ENCODE measurements at places on chromosomes 2 and 18.

DNA sequence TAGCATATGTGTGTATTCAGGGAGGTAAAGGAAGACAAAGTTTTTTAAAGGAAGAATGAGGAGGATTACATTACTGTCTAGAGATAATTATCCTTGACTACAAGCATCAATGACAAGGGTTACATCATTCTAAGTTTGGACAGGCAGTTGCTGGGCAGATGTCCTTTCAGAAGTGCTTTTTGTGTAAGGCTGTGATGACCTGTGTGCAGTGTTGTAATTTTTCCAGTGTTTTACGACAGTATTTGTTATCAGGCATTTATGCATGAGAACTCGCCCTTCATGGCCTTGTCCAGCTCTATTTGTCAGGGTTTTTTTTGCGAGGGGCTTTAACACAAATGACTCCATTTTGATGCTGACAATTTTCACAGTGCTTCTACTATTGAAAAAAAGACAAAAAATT lies 658.3 kb upstream of the NXPH2 start:
- DNase-seq = no peak

GRCh38 chr2:23788100-23788499 lies 138.8 kb downstream of the ATAD2B start:
- no peak for DNase-seq

- DNase-seq = no peak
Measured at GRCh38 chr2:7117076-7117475, 199.9 kb downstream of the RNF144A start.

GRCh38 chr2:145038041-145038525 lies 518.2 kb upstream of the ZEB2 start:
- DNase-seq = no peak

DNA sequence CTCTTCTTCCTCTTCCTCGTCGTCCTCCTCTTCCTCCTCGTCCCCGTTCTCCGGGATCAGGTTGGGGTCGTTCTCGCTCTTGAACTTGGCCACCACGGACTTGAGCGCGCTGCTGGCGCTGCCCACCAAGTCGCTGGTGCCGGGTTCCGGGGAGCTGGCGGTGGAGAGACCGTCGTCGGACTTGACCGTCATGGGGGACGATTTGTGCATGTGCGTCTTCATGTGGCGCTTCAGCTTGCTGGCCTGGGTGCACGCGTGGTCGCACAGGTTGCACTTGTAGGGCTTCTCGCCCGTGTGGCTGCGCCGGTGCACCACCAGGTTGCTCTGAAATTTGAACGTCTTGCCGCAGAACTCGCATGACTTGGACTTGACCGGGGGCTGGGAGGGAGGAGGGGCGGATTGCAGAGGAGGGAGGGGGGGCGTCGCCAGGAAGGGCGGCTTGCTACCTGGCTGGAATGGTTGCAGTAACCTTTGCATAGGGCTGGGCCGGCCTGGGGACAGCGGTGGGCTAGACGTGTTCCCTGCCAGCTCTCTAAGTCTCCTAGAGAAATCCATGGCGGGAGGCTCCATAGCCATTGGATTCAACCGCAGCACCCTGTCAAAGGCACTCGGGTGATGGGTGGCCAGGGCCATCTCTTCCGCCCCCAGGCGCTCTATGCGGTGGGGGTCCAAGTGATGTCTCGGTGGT lies 91.9 kb downstream of the BCL11A start:
- DNase-seq = no peak

DNA sequence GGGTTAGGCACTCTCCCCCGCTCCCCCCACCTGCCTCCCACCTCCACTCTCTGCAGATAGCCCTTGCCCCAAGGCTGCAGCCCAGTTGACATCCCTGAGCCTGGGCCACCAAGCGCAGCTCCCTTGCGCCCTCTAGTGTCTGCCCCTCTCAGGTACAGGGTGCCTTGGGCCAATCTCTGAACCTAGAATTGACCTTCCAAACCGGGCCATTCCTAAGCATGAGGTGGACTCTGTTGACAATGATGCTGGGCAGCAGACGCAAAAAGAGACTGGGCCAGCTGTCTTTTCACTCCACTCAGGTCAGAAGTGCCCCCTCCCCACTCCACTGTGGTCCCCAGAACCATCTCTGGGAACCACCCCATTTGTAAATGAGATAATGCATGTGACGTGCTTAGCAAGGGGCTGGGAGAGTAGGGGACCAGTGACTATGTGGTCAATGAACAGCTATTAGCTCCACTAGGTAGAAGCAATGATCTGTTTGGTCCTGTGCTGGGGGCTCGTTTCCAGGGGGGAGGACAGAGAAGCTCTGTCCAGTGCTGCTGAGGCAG lies 43.3 kb upstream of the PLB1 start:
- peak; percentile 62 for DNase-seq

DNA sequence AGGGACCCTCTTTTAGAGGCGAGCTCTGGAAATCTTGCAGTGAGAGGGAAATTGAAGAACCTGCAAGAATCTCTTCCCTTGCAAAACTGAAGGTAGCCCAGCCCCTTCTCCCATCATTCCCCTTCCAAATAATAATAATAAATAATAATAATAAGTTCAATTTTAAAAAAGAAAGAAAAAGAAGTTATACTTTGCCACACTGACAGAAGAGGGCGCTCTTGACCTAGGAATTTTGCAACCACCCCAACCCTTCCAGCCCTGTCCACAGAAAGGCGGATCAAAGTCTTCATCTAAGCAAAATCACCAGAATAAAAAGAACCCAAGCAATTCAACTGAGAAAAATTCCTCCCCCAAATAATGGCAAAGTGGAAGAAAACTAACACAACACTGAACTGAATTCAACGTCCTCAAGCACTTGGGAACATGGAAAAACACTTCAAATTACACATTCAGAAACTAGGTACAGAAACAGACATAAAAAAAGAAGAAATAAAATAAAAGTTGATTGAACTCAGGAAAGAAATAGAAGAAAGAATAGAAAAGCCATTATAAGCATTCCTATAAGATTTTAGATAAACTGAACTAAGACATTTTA lies 98.9 kb upstream of the GLS start:
- peak; percentile 17 for DNase-seq

DNA sequence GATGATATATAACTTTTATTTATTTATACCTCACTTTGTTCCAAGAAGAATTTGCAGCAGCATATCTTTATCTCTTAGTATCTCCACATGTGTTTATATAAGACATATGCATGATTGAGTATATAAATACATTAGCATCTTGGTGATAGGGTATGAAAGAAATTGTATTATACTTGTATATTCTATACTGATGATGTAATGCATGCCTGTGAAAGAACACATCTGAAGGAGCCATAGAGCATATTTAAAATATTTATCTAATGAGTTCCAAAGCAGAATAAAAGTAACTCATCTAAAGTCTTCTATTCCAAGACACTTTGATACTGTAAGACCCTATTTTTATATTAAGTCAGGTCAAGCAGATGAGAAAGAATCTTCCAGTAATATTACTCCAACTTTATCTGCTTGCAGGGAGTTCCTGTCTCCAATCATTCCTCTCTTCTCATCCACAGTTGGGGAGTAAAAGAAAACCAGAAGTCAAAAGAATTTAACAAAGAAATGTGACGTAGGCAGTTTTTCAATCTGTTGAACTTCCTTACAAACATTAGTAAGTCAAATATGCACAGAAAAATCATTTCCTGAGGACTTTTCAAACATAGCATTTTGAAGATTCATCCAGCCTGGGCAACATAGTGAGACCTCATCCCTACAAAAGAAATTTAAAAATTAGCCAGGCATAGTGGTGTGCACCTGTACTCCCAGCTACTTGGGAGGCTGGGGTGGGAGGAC lies 76.7 kb downstream of the DTNB start:
- no peak for DNase-seq

GRCh38 chr18:63590373-63590772 lies 3.2 kb downstream of the SERPINB13 start:
- DNase-seq = no peak

DNA sequence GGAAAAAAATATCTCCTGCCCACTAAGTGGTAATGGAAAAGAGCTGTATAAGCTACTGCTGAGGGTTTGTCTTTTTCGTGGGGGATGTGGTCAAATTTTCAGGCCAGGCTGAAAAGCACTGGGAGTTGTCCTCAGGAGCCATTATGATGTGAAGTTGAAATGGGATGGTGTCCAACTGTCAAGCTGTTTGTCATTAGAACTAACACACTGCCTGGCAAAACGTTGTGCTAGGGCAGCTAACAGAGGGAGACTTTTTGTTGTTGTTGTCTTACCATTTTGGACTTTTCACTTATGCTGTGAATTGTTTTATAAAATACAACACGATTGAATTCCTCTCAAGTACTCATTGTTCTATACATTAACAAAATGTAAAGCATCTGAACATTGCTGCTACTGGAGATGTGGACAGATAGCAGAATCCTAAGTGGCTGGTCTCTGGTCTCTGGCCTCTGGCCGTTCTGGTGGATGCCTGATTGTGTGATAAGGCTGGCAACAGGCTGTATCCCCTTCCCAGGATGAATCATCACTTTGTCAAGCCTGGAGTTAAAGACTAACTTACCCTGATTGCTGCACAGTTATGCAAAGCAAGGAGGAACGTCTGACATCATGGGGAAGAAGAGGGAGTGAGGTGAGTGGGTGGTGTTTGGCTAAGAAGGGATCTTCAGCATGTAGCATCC lies 2.3 kb downstream of the MYO1B start:
- DNase-seq = no peak

- no peak for DNase-seq
Measured at GRCh38 chr2:180656455-180656847, 324.0 kb upstream of the UBE2E3 start.

GRCh38 chr2:203441463-203441862 lies 93.6 kb downstream of the RAPH1 start:
- DNase-seq = no peak

DNA sequence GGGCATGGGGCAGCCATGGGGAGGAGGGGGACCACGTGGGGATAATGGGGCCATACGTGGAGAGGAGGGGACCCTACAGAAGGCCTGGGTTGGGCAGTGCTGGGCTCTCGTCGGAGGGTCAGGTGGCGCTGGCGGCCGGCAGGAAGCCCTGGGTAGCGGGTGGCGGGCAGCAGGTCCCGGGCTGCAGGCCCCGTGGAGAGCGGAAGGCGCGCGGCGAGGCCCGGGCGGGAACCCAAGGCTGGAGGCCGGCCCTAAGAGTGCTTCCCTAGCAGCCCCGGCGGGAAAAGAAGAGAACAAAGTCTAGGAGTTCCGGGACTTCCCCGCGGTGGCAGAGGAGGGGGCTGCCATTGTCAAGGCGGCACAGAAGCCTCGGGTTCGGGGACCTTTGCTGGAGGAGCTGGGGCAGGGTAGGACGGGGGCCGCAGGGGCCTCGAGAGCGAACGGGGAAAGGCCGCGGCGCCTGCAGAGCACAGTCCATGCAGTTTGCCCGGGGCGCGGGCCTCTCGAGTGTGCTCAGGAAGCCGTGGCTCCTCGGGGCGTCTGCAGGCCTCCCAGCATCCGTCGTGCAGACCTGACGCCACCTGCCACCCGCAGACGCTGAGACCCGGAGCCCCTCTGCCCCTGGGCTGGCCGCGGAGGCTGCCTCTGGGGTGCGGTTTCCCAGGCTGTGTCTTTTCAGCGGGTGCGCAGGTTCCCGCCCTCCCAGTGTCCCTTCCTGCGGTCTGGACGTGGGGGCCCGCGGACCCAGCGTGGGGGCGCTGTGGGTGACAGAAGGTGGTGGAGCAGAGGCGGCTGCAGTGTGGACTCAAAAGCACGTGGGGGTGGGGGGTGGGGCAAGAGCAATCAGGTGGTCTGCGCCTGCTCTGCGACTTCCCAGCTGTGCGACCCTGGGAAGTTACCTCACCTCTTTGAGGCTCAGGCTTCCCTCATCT lies 19.4 kb upstream of the NCL start:
- no peak for DNase-seq

DNA sequence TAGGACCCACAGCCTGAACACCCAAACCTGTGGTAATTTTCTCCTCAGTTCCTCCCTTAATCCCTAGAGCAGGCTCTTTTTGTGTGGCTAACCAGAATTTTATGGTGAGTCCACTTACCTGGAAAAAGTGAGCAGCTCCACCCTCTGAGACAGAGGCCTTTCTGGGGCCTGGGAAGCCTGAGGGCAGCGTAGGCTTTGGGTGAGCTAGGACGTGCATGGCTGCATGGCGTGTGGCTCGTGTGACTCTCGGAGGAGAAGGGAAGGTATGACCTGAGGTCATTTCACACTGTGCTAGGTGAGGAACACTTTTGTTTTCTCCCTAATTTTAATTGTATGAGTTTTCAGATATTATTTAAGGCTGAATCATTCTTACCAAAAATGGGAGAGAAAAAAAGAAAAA lies 73.5 kb upstream of the DYNAP start:
- no peak for DNase-seq

GRCh38 chr2:218806346-218806978 lies 24.5 kb downstream of the CYP27A1 start:
- no peak for DNase-seq

DNA sequence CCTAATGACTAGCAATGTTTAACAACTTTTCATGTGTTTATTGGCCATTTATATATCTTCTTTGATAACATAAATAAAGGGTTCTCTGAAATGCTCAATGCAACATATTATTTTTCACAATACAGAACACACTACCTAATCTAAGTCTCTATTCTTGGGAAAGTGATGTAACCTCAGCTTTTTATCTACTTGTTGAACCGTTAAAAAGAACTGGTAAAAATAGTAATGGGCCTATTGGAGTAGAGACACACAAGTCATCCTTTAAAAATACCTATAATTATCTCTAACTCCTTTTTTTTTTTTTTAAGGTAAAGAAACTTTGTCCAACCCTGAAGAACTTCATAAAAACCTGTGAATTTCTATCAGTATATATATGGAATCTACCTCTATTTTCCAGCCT lies 1067.7 kb upstream of the CELF4 start:
- no peak for DNase-seq

DNA sequence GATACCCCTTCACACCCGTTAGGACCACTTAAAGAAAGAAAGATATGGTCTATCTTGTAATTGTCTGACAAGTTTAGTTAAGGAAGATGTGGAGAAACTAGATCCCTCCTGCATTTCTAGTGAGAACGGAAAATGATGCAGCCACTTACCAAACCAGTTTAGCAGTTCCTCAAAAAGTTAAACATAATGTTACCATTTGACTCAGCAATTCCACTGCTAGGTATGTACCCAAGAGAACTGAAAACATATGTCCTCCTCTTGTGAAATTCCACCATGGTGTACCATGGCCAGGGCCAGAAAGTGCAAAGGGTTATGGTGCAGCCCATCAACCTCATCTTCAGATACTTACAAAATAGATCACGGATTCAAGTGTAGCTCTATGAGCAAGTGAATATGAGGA lies 79.0 kb upstream of the ID2 start:
- DNase-seq = no peak

GRCh38 chr2:37617119-37617892 lies 54.1 kb downstream of the CDC42EP3 start:
- DNase-seq = no peak

GRCh38 chr18:4524096-4524495 lies 69.0 kb upstream of the DLGAP1 start:
- DNase-seq = no peak

DNA sequence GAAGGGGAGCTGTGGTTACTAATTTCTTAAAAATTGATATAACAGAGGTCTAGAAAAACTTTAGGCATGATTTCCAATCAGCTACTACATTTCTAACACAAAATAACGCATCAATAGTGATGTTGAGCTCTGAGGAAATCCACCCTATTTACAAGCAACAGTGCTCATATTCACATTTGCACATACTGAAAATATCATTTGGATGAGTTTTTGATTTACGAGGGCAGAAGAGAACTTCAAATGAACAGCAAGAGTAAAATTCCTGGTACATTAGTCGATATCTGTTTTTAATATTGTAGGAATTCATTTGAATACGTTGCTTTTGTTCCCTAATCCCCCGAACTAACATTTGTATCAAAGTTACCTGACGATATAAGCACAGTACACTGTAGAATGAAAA lies 761.0 kb upstream of the POU3F3 start:
- DNase-seq = no peak

GRCh38 chr2:128473175-128474035 lies 154.7 kb upstream of the HS6ST1 start:
- DNase-seq = peak; percentile 70

- DNase-seq = no peak
Measured at GRCh38 chr2:54728669-54729120, 5.2 kb downstream of the EML6 start.
